RCC 7860 (cell line): ENCODE measurements at places on chromosomes 3 and 15.

GRCh38 chr3:188546835-188547670, 393.1 kb downstream of the LPP start:
- DNase-seq = no peak

GRCh38 chr3:40118091-40118490, 191.4 kb upstream of the EIF1B start:
- no peak for DNase-seq

GRCh38 chr3:37236024-37236423, 61.6 kb upstream of the LRRFIP2 start:
- DNase-seq = no peak

DNA sequence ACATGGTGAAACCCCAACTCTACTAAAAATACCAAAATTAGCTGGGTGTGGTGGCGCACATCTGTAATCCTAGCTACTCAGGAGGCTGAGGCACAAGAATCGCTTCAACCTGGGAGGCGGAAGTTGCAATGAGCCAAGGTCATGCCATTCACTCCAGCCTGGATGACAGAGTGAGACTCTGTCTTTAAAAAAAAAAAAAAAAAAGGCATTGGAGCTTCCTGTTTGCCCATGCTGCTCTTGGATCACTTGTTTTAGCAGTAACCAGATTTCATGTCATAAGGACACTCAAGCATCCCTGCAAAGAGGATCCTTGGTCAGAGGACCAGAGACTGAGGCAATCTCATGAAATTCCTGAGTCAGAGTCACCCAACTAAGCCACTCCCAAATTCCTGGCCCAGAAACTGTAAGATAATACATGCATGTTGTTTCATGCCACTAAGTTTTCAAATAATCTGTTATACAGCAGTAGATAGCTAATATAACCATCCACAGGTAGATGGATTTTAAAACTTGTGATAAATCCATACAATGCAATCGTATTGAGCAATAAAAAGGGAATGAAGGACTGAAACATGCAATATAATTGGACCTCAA, 82.0 kb upstream of the XXYLT1 start:
- peak; percentile 8 for DNase-seq

GRCh38 chr15:30042556-30042955, 40.2 kb upstream of the GOLGA8J start:
- DNase-seq = no peak

- DNase-seq = no peak
Observed at GRCh38 chr3:50608278-50608677, 3.3 kb downstream of the CISH start.

GRCh38 chr3:191051037-191051436, 148.0 kb upstream of the OSTN start:
- DNase-seq = peak; percentile 17

GRCh38 chr3:133135306-133135705, 97.1 kb downstream of the TMEM108 start:
- DNase-seq = no peak

- DNase-seq = no peak
Observed at GRCh38 chr3:59865351-59865750, 815.5 kb upstream of the CFAP20DC start.

DNA sequence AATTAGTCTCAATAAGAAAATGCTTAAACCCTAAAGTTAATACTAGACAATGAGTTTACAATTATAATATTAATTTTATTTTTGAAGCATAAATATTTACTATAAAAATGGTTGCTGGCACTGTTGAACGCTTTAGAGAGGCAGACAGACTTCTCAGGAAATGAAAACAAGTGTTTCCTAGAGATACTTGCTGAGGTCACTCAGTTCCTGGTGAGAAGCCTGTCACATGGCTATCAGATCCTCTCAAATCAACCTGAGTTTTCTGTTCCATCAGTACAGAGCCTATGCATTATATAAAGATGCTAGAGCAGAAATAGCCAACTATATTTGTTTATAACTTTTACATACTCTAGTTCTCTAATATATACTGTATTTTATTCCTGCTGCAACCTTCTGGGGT, 109.2 kb downstream of the MYO5A start:
- no peak for DNase-seq

DNA sequence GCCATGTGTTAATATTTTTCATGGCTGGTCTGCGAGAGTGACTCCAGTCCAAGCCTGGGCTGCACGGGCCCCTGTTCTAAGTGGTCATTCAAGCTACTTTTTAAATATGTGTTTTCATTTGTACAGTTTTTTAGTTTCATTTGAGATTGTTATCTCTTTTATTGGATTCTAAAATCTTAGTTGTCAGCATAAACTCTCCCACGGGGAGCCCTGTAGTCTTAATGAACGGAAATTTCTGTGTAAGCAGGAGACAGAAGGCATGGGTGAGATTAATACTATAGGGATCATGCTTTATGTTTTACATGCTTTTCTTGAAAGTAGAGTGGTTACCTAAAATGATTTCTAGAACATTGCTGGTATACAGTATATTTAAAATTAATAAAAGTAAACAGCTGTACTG, 373.1 kb upstream of the SLCO3A1 start:
- DNase-seq = no peak

DNA sequence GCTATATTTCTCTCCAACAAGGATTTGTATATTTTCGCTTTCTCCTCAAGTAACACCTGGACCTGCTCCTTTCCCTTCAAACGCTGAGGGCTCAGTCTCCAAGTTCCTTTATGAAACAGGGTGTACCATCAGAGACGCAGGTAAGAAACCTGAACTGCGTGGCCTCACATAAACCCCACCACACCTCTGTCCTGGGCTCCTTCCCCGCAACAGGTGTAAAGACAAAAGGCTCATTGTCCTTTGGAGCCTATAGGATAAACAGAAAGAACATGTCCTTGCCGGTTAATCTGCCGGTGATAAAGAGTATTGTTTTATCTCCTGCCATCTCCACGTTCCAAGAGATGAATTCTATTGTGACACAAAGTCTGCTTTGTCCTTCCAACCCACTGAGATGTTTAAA, 111.8 kb upstream of the ADAMTS9 start:
- DNase-seq = no peak

DNA sequence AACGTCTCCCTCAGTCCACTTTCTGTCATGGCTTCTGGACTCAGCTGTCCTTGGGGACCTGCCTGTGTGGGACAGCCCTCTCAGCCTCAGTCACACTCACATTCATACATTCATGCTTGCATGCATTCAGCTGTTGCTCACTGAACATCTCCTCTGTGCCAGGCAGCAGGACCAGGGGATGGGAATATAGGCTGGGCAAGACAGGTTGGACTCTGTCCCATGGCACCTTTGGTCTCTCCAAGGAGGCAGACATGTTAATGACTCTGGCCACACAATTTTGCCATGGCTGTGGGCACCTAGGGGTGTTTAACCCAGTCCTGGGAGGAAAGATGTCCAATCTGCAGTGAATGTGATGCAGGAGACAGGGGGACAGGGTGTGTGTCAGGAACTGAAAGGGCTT, 7.8 kb upstream of the DNAH1 start:
- DNase-seq = no peak

DNA sequence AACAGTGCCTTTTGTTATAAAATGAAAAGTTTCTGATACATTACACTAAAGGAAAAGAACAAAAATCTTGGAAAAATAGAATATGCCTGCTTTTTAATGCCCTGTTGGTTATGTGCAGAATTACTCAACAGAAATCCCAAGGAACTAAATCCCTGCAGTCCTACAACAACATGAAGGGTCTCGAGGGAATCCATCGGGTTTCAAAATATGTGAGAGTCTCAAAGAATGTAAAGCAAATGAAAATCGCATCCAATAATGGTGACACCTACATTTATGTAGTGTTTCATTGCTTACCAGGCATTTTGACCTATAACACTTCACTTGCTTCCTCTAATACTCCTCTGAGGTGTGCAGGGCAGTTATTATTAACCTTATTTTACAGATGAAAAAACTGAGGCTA, 411.3 kb downstream of the FOXP1 start:
- DNase-seq = no peak

DNA sequence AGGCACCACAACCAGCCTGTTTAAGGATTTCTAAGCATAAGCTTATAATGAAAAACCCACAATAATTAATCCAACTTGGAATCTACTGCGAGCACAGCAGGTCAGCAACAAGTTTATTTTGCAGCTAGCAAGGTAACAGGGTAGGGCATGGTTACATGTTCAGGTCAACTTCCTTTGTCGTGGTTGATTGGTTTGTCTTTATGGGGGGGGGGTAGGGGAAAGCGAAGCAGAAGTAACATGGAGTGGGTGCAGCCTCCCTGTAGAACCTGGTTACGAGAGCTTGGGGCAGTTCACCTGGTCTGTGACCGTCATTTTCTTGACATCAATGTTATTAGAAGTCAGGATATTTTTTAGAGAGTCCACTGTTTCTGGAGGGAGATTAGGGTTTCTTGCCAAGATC, 15.1 kb downstream of the APOD start:
- no peak for DNase-seq

DNA sequence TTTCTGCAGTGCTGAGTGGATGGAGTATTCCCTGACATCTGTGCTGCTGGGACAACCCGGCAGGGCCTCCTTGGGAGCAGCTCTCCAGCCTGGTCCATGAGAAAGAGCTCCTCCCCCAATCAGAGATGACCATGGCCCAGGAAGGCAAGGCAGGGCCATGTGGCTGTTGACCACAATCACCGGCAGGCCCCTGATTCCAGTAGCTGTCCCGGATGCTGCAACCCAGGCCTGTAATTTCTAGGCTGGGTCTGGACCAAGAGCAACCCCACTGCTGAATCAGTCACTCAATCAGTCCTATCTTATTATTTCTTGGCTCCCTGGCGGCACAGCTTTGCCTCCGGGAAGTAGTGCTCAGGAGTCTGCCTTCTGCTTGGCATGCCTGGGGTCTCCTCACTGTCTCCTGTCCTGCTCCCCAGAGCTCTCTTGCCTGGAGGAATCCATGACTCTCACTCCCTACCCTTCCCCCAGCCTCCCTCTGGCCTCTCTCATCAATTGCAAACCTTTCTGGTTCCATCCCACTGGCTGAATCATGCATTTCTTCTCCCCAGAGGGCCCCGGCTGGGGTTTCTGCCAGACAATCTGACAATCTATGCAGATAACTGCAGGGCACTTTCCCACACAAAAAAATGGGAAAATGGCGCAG, 32.6 kb upstream of the ITGA11 start:
- DNase-seq = no peak

- no peak for DNase-seq
Observed at GRCh38 chr3:6262010-6262409, 598.9 kb upstream of the GRM7 start.

GRCh38 chr3:138465925-138466324, 31.5 kb downstream of the ESYT3 start:
- no peak for DNase-seq

DNA sequence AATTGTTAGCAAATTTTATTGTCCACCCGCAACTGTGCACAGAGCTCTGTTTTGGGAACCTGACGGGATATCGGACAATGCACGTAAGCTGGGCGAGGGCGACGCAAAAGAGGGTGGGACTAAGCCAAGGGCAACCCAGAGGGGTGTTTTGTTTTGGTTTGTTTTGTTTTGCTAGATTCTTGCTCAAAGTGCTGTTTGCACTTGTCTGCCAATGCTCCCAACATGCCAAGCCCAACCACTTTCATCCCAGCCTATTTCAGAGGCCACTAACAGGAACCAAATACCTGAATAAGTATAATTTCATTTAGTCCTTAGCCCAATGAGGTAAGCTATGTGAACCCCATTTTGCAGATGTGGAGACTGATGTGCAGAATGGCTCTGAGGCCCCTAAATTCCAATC, 9.7 kb upstream of the CMTM7 start:
- DNase-seq = no peak

DNA sequence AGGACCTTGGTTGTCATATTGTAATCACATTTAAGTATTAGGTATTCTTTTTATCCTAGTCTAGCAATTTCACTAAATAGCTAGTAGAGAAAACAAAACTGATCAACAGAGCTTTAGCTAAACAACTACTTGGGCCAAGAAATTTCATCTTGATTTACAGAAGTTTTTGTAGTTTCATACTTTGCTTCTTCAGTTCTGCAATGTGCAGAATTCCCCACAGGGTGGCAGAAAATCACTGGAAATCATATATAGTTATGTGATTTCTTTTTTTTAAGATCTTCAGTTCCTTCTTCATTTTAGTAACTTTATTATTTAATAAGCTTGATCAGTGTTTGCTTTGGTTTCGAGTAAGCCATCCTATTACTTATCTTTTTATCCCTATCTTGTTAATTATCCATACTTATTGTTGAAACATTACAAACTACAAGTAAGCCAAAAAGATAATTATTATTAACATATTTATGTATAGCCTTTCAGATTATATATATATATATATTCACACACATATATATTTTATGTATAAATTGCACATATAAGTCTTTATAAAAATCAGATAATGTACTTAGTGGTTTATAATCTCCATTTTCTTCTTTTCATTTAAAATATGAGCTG, 2.2 kb upstream of the BNIP2 start:
- no peak for DNase-seq

DNA sequence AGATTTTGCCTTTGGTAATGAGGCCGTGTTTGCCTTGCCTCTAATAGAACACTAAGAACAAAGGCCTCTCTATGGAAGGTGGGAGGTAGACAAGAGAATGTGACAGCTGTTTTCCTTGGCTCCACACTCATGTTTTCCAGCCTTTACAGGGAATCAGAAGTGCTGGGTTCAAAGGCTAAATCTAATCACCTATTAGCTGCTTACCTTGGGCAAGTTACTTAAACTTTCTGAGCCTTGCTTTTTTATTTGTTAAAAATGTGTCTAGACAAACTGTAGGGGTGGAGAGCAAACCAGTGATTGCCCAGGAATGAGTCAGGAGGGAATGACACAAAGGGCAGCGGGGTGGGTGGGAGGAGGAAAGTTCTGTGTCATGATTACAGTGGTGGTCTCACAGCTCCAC, 179.0 kb downstream of the P3H2 start:
- DNase-seq = peak; percentile 47

GRCh38 chr3:100437721-100438622, 36.6 kb downstream of the LNP1 start:
- DNase-seq = no peak

DNA sequence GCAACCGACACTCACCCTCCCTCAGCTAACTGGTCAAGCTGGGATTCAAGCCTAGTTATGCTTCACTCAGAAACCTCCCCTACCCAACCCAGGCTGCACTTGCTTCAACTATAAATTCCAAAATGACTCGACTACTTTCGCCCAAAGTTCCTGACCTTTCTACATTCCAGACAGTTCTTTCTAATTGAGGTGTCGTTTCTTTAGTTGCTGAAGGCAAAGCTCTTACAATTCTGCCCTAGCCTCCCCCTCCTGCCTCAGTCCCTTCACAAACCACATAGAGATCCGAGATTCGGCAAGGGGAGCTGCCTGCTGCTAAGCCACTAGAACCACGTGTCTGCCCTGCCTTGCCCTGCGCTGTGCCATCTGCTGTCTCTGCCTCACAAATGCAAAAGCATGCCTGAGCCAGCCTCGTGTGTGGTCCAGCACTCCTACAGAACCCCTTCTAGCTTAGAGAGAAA, 74.7 kb upstream of the SH3GL3 start:
- DNase-seq = peak; percentile 55
